ENCODE measurements at places on chromosomes 2 and 18.

GRCh38 chr2:241037498-241037897 lies 39.1 kb downstream of the SNED1 start:
- no peak for DNase-seq

DNA sequence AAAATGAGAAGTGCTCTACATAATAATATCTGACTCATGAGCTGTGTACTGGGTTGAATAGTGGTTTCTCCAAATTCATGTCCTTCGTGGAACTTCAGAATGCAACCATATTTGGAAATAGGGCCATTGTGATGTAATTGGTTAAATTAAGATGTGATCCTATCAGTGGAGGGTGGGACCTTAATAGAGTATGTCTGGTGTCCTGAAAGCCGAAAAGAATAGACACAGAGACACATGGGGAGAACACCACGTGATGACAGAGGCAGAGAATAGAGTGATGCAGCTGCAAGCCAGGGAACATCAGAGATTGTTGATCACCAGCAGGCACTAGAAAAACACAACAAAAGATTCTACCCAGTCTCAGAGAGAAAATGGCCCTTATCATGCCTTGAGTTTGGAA lies 310.1 kb downstream of the EXOC6B start:
- DNase-seq = no peak

DNA sequence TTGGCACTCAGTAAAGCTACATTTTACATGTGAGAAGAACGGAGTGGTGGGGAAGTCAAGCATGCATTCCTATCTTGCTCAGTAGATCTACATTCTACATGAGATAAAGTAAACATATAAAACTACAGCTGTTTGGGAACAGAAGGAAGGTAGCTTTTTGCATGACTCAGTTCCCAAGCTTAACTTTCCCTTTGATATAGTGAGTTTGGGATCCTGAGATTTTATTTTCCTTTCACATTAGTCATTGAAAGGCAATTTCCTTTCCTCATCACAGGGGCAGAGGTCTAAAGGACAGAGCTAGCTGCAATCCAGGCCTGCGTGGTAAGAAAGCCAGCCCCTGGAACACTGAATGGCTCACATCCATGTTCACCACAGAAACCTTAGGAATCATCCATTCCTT lies 257.2 kb downstream of the SRBD1 start:
- no peak for DNase-seq

GRCh38 chr2:194166818-194167217 lies 1490.2 kb upstream of the SLC39A10 start:
- DNase-seq = no peak

- no peak for DNase-seq
These were observed 116.3 kb downstream of the ZNF532 start for GRCh38 chr18:58980991-58981390.

DNA sequence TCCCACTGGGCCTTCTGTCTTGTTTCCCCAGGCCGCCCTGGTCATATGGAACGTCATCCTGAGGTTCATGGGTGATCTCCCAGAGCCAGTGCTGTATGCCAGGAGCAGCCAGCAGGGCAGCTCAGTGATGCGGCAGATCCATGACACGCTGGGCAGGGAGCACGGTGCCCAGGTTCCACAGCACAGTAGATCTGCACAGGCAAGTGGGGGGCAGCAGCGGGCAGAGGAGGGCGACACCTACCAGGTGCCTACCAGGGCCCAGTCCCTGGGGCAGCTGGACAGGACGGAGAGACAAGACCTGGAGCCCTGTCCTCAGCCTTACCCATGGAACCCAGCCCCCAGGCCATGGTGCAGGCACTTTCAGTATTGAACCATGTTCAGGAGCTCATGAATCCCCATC lies 36.1 kb upstream of the GPR17 start:
- DNase-seq = no peak

- no peak for DNase-seq
These were observed 52.6 kb downstream of the MEP1B start for GRCh38 chr18:32242395-32242794.

DNA sequence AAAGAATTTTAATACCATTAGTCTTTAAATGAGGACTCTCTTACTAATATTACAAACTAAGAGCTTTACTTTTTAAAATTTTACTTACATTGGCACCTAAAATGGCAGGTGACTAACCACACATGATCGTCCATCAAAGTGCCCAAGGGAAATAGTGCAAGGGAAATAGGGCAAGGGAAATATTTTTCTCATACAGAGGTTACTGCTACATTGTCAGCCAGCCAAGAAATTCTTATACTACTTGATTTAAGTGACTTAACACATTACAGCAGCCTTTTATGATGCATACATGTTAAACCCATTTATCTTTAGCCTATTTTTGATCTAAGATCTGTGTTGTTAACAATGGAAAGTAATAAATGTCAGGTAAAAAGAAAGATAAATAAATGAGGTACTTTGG lies 587.2 kb upstream of the PKDCC start:
- no peak for DNase-seq

- DNase-seq = no peak
These were observed 40.7 kb downstream of the TTC39C start for GRCh38 chr18:24055009-24055804.

GRCh38 chr2:173427887-173428668 lies 73.4 kb downstream of the CDCA7 start:
- DNase-seq = no peak

GRCh38 chr2:232377841-232378734 lies 463 bp upstream of the ALPP start:
- DNase-seq = no peak

Data from adrenal gland (tissue), 19 donors.